ENCODE measurements at places on chromosomes 3 and 15.

- peak; percentile 11 for DNase-seq
These were observed 510.0 kb upstream of the ALCAM start for GRCh38 chr3:104856741-104857140.

DNA sequence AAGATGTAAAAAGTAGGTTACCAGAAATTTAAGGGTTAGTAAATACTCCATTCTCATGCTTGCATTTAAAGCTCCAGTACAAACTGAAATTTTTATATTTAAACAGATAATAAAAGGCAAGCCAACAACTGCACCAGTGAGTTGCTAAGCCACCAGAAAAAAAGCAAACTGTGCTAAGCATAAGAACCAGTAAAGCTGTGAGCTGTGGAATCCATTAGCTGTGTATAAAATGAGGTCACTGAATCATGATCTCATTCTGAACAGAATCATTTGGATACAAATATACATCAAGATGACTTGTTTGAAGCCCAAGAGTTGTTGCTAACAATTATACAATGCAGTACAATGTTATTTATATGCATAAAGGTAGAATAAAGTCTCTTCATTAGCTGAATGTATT is 1312.2 kb downstream of the SI start:
- DNase-seq: no peak

- no peak for DNase-seq
These were observed 130.8 kb downstream of the MYLK start for GRCh38 chr3:123753286-123753685.

GRCh38 chr15:69843276-69843899 is 254.3 kb downstream of the TLE3 start:
- DNase-seq: no peak

GRCh38 chr3:45909542-45909941 is 23.2 kb downstream of the CCR9 start:
- DNase-seq: no peak

DNA sequence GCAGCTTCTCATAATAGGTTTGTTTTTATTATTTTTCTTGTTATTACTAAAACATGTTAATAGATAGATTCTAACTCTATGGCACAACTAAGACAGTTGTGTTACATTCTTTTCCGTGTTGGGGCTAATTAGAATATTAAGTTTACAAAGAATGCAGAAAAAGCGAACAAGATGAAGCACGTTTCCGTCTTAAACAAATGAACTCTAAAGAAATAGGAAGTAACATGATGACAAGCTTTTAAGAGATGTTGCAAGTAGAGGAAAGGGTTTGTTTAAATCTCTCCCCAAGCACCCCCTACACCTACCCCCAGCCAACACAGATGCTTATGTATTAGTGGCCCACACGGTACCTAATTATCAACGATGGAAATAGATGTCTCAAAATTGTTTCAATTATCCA is 207.1 kb downstream of the TP63 start:
- no peak for DNase-seq

DNA sequence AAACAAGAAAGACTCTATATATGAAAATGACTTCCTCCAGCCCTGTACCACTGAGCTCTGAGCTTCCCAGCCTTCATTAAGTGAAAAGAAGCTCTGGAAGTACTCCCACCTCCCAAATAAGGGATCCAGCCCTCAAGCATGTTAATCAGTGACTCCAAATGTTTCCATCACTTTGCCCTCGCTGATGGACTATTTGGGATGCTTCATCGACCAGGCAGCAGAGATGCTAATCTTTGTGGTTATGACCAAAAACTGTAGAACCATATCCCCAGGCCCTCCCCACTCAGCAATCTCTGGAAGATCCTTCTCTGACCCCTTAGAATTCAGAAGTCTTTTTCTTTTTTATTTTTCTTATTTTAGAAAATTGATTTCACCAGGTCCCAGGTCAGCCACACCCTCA is 2.3 kb upstream of the CTDSPL start:
- no peak for DNase-seq

- no peak for DNase-seq
These were observed 115.1 kb upstream of the IQSEC1 start for GRCh38 chr3:13188181-13188779.

GRCh38 chr15:74802290-74802689 is 10.3 kb upstream of the LMAN1L start:
- no peak for DNase-seq

- DNase-seq: no peak
These were observed 690 bp downstream of the TP53BP1 start for GRCh38 chr15:43492266-43492665.

- no peak for DNase-seq
These were observed 103.8 kb downstream of the IQCH start for GRCh38 chr15:67358391-67358790.

DNA sequence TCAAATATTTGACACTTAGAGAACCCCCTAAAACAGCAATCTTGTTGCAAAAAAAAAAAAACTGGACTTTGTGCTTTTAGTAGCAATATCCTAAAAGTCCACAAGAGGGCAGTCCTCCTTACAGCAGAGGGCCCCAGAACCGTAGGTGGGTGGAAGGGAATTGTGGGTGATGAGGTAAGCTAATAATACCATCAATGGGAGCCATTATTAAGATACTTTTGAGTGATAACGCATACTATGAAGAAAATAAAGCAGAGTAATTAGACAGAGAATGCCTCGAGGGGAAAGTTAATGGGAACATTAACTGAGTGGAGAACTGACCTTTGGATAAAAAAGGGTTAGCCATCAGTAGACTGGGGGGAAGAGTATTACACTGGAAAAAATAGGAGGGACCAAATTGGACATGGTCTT is 229.9 kb downstream of the THRB start:
- DNase-seq: peak; percentile 64

GRCh38 chr15:58515807-58516206 is 84.0 kb downstream of the LIPC start:
- DNase-seq: no peak

- no peak for DNase-seq
These were observed 81.9 kb upstream of the TGFBR2 start for GRCh38 chr3:30524357-30525040.

GRCh38 chr15:87753539-87753938 is 503.0 kb downstream of the NTRK3 start:
- no peak for DNase-seq

DNA sequence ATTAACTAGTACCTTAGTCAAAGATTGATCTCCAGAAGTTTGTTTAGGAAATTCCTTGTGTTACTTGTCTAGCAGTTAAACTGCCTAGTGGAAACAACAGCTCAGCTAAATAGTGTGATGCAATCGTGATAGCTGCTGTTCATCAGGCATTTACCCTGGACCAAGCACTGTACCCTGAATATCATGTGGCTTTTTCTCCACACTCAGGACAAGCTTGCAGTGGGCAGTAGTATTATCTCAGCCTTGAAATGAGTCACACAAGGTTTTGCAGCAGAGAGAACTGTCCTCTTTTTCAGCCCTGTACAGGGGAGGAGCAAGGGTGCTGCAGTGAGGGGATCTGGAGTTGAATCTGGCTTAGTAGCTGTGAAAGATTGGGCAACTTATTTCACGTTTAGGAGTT is 208.4 kb downstream of the TP63 start:
- peak; percentile 73 for DNase-seq
